Fibroblast of skin of left quadriceps (primary cell): ENCODE measurements at places on chromosomes 4 and X.

GRCh38 chr4:31104577-31104976 is 384.4 kb downstream of the PCDH7 start:
- no peak for DNase-seq

GRCh38 chrX:155637714-155638113 is 25.0 kb upstream of the TMLHE start:
- DNase-seq, result no peak

GRCh38 chr4:68319040-68319439 is 30.9 kb downstream of the YTHDC1 start:
- no peak for DNase-seq

- DNase-seq, result no peak
Measured at GRCh38 chr4:135277980-135278315, 1076.4 kb upstream of the PABPC4L start.

GRCh38 chr4:122703868-122704267 is 28.6 kb upstream of the BBS12 start:
- no peak for DNase-seq

DNA sequence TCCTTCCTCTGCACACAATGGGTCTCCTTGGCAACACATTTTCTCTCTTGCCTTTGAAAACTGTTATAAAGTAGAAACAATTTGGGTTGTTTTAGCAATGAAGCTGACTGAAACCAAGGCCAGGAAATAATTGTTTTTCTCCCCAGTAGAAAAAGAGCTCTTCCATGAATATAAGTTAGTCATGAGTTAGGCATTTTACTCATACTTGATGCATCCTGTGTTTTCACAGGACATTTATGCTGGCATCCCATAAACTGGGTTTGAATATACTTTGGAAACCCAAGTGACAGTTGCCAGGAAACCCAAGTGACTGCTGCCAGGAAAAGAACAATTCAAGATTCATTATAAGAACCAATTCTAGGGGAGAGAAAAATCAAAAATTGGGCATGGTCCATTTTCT is 128.6 kb upstream of the NPY2R start:
- DNase-seq, result no peak

DNA sequence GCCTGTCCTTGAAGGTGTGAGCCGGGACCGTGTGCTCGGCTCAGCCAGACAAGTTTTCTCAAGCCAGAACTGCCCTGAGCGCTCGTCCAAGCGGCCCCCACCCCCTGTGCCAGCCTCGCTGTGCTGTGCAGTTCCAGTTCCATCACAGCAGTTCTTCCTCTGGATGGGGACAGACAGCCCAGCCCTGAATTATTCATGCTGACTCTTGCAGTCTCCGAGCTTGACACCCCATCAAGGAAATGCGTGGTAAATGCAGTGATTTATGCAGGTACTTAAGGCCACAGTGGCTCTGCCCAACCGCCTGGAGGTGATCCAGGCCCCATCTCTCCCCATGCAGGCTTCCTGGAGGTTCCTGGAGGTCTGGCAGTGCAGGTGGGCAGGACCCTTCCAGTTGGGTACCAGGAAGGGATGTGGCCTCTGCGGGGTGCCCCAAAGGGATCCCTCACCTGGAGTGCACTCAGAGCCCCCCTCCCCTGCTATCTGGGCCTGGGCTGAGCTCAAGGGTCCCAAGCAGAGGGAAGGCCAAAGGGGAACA is 44.8 kb upstream of the HMX1 start:
- DNase-seq, result no peak

DNA sequence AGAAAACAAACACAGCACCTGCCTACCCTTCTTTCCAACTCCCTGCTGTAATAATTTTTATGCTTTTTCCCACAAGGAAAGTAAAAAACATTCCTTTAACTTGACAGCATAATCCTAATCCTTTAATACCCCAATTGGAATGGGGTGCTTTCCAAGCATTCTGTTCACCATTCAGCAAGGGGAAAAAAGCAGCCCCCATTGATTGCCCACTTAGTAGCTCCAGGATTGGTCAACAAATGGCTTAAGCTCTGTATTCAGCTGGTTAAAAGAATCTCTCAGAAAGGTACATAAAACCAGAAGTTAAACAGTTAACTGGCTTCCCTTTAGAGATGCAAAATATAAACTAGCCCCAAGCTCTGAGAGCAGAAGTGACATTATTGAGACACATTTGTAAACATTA is 194.8 kb upstream of the ATOH1 start:
- no peak for DNase-seq

DNA sequence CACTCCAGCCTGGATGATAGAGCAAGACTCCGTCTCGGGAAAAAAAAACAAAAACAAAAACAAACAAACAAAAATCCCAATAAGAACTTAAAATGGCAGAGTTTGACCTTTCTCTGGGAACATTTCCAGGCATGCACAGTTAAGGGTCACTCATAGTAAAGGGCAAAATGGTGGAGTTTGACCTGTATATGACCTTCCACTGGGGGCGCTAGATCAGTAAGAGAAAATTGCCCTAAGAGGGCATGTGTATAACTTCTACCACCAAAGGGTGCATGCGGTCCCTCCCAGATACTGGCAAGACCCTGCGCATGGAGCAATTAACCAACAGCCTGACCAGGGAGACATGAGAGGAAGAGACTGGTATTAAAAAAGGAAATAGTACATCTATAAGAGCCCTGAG is 177.2 kb downstream of the MOSPD2 start:
- DNase-seq, result no peak

DNA sequence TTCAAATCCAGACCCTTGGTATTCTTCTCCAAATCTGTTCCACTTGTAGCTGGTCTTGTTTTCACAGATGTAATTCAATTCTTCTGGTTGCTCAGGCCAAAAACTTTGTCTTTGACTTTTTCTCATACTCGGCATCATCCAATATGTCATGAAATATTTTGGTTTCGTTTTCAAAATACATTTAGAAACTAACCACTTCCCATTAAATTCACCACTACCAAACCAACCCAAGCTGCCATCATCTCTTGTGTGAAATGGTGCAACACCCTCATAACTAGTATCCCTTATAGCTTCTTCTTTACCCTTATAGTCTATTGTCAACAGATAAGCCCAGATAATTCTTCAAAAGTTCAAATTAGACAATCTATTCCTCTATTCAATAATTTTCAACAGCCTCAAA is 192.1 kb downstream of the PRR32 start:
- DNase-seq, result no peak

- no peak for DNase-seq
Measured at GRCh38 chr4:96009427-96010119, 169.7 kb downstream of the PDHA2 start.

- no peak for DNase-seq
Measured at GRCh38 chr4:7679406-7680040, 244.8 kb upstream of the PSAPL1 start.

DNA sequence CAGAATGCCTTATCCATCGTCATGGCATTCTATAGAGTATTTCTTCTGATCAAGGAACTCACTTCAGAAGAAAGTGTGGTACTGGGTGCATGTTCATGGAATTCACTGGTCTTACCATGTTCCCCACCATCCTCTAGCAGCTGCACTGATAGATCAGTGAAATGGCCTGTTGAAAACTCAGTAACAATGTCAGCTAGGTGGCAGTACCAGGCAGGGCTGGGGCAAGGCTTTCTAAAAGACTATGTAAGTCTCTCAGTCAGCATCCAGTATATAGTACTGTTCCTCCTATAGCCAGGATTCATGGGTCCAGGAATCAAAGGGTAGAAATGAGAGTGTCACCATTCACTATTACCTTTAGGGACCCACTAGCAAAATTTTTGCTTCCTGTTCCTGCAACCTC is 15.8 kb upstream of the LDB2 start:
- DNase-seq, result no peak

DNA sequence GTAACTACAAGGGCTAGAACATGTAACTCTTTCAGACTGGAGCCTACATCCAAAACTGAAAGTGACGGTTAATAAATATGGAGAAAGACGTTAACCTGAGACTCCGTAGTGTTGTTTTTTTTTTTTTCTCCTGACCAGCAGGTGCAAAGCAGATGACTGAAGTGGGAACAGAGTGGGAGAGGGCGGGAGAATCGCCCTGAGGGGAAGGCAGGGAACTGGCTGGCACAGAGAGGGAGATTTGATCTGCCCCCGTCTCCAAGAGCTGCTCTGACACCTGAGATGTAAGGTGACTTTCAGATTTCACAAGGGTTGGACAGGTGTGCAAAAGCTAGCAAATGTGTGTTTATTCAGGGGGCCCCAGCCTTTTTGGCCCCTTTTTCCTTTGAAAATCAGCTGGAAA is 180.2 kb downstream of the PALLD start:
- no peak for DNase-seq
